T-cell (primary cell): ENCODE measurements at places on chromosomes 1 and 21.

DNA sequence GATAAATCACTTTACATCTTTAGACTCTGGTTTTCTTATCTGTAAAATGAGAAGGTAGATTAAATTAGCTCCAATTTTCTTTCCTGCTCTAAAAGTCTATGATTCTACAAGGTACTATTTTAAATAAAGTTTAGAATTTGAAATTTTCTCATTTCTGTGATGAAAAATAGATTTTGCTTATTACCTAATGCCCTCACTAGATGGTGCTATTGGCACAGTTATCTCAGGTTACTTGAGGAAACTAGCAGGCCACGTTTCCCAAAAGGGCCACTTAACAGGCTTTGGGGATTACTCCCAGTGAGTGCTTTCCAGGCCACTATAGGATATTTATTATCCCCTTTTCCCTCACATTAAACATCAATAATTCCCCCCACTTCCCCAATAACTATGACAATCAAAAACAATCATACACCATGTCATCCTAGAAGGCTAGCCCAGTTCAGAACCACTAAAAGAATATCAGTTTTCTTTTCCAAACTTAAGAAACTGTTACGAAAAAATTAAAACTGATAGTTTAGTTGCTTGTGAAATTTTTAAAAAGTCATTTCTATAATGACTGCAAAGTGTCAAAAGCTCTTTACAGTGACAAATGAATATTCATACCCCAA is 30.6 kb downstream of the OMA1 start:
- no peak for DNase-seq

- no peak for DNase-seq
These were observed 44.5 kb downstream of the PIK3R3 start for GRCh38 chr1:46087891-46088290.

- no peak for DNase-seq
These were observed 104.7 kb downstream of the FGGY start for GRCh38 chr1:59401581-59401980.

DNA sequence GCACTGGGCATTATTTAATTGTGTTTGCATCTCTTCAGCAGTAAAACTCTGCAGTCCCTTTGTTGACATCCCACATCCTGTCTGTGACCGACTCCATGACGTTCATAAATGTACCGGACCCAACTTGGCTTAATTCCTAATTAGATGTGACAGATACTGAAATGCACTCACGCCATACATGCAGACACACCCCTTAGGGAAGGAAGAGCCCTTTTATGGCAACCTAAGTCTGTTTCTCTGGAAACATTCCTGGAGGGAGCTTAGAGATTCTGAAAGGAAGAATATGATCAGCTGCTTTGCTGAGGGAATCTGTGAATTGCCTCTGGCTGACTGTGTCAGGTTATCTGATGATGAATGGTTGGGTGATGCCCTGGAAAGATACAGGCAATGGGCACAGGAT is 33.4 kb downstream of the ADAMTS5 start:
- no peak for DNase-seq

GRCh38 chr1:55284856-55285255 is 69.7 kb upstream of the USP24 start:
- no peak for DNase-seq

GRCh38 chr1:118564961-118565703 is 380.1 kb upstream of the SPAG17 start:
- DNase-seq: no peak

GRCh38 chr21:39115576-39116235 is 67.5 kb downstream of the PSMG1 start:
- no peak for DNase-seq

- no peak for DNase-seq
These were observed 12.1 kb downstream of the PHC2 start for GRCh38 chr1:33418811-33419210.
